ENCODE measurements at places on chromosomes 2 and 18.

- no peak for DNase-seq
These were observed 814 bp downstream of the FZD7 start for GRCh38 chr2:202034249-202035088.

GRCh38 chr2:70626254-70626990, 72.8 kb upstream of the TGFA start:
- no peak for DNase-seq

GRCh38 chr2:152573168-152573567, 144.1 kb downstream of the PRPF40A start:
- DNase-seq: peak; percentile 94

GRCh38 chr2:235570966-235571692, 77.3 kb downstream of the AGAP1 start:
- DNase-seq: no peak

- no peak for DNase-seq
These were observed 4.2 kb downstream of the CYP27A1 start for GRCh38 chr2:218786133-218786532.

DNA sequence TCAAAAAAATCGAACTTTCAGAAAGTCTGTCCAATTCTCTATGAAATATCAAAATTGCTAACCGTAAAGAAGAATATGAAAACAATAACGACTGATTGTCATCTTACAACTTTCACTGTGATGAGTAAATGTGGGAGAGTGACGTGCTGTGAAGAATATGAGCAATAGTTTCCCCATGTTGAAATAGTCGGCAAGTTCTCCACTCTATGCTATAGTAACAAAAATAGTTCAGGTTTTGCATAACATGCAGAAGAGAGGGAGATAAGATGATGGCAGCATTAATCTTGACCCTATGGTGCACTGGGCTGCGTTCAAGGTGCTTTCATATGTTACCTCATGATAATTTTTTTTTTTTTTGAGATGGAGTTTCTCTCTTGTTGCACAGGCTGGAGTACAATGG, 196.8 kb upstream of the CYRIA start:
- no peak for DNase-seq

GRCh38 chr2:200270732-200271131, 35.8 kb upstream of the SPATS2L start:
- DNase-seq: no peak

- DNase-seq: peak; percentile 81
These were observed 28.4 kb upstream of the RNU4ATAC start for GRCh38 chr2:121502246-121502645.
